Upper lobe of left lung (tissue), 6 donors: ENCODE measurements at places on chromosomes 7 and 10. TPM values are rescaled to one million over a fixed set of nuclear protein-coding genes. Genes with fewer than 3 reads are reported as not detected.

DNA sequence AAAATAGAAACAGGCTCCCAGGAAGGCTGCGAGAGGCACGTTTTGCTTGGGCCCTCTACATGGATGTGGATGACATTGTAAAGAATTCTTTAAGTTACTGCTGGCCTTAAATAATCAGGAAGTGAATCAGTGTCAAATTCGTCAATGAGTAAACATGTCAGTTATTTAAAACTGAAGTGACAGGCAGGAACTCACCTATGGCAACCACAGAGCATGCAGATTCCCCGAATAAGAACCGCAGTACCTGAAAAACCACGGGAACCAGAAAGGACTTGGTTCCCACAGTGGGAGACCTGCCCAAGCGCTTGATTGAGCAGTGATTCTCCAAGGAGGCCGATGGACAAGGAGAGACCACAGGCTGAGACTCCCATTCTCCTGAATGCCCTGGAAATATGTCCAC is 351.2 kb upstream of the AKR1E2 start:
- DNase-seq, result no peak

DNA sequence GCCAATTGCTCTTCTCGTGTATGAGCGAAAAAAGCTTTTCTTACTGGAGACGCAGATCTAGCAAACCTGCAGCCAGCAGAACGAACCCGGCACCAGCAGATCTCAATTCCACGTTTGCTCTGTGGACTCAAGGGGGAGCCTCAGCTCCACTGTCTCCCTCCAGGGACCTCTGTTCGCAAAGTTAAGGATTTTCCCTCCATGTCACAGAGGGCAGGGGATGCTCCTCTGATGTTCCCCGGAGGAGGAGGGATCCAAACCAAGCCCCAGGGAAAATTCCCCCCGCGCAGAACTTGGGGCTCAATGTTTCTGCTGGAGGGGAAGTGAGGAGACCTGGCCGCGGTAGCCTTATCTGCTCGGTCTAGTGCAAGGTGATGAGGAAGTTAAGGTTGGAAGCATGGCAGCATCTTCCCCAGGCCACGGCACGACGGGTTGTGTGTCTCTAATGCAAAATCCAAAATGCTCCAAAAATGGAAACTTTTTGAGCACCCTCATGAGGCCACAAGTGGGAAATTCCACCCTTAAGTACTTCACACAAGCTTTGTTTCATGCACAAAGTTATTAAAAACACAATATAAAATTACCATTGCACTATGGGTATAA is 9.0 kb downstream of the IQCE start:
- no peak for DNase-seq

- DNase-seq, result no peak
Observed at GRCh38 chr10:119801176-119801575, 71.5 kb downstream of the MCMBP start.

GRCh38 chr10:95920798-95921426 is 13.1 kb downstream of the CC2D2B start:
- DNase-seq, result no peak

Gene TAS2R4
- 2.7 TPM for total RNA-seq

Gene GIMAP6
- total RNA-seq, result 46.5 TPM

Gene CALD1
- 119 TPM for total RNA-seq

Gene AGAP4
- 13.4 TPM for total RNA-seq
